ENCODE measurements at places on chromosomes 5 and 9.

- DNase-seq = no peak
Measured at GRCh38 chr9:14006386-14007187, 307.4 kb downstream of the NFIB start.

- DNase-seq = no peak
Measured at GRCh38 chr9:94971378-94972131, 245.1 kb downstream of the AOPEP start.

- DNase-seq = no peak
Measured at GRCh38 chr9:23447166-23447565, 378.9 kb downstream of the ELAVL2 start.

DNA sequence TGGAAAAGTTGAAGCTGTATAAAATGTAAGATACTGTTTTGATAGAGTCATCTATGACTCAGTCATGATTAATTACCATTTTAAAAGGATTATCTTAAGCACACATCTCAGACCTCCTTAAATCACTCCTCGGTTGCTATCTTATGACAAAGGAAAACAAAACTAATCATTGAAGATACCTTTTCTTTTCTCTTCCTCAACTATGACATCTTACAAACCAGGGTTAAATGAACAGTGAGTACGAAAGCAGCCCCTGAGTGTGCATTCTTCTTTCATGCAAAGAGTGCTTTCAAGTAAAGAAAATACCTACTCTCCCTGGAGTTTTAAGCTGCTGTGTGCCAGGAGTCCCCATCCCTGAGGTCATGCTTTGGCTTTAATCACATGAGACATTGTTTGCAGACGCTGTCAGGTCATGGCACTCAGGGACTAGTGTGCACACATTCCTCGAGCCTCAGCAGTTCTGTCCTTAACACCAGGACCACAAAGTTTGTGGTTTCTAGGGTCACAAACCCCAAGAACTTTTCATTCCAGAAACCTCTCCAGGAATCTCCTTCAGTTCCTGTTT, 86.7 kb upstream of the ICE1 start:
- no peak for DNase-seq

DNA sequence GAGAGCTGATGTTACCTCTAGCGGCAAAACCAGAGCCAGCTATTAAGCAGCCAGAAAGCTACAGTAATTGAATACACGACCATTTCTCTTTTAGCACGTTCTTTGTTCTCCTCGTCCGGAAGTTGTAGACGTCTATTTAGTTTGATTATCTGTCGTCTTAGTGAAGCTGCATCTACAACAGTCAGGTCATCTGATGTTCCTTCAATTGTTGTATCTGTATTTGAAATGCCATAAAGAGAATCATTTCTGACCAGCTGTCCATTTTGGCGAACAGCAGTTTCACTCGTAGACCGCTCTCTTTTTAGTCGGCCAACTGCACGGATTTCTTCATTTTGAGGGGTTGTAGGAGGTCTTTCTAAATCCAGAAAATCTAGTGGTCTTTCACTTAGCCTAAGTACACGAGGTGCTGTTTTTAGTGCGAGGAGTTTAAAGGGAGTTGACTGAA, 12.6 kb downstream of the PDE6A start:
- no peak for DNase-seq

DNA sequence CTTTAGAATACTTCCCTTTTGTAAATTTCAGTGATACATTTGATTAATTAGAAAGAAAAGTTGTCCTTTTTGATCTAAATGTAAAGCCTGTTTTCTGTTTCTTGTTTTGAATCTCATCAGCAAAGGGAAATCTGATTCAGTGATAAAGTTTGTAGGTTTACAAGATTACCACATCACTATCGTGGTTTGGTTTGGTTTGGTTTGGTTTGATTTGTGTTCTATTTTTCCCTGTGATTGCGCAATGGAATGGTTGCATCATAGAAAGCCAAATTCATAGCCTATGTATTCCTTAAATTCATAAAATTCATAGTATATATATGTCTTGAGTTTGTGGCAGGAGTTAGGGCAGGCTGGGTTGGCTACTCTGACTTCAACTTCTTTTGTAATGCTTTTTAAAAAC, 15.2 kb downstream of the SRFBP1 start:
- no peak for DNase-seq

DNA sequence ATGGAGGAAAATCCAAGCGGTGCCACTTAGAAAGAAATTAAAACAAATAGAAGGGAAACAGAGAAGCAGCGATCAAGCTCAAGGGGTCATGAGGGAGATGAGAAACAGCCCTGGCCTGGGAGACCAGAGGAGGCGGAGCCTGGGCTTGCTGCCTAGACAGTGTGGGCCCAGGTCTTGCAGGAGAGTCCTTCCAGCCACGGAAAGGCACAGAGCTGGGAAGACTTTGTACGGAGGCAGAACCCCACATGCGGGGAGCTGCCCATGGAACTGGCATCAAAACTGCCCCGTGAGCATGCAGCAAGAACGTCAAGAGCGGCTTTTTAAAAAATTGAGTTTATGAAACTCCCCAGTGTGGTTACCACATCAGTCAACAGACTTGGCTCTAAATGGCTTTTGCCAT, 119.4 kb downstream of the IRX1 start:
- DNase-seq = no peak

DNA sequence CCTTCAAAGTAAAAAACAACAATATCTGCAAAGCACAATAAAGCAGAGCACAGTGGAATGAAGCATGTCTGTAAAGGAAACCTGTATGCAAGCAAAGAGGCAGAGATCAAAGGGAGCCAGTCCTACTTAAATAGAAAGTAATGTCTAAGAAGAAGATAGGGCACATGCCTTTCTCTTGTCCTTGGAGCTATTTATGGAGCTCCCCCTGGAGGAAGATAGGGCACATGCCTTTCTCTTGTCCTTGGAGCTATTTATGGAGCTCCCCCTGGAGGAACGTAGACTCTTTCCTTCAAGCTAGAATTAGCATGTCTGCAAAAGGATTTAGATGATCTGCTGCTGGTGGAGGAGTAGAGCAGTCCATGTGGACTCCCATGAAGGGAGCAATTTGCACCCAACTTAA, 168.1 kb upstream of the RASEF start:
- DNase-seq = no peak

- DNase-seq = no peak
Measured at GRCh38 chr9:79284081-79284480, 287.7 kb upstream of the TLE4 start.

DNA sequence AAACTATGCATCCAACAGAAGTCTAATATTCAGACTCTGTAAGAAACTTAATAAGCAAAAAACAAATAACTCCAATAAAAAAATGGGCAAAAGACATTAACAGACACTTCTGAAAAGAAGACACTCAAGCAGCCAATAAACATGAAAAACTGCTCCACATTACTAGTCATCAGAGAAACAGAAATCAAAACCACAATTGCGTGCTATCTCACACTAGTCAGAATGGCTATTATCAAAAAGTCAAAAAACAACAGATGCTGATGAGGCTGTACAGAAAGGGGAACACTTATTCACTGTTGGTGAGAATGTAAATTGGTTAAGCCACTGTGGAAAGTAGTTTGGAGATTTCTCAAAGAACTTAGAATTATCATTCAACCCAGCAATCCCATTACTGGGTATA, 101.2 kb upstream of the TRIM32 start:
- DNase-seq = no peak

GRCh38 chr5:6712142-6712576, 1.1 kb upstream of the TENT4A start:
- DNase-seq = peak; percentile 49

DNA sequence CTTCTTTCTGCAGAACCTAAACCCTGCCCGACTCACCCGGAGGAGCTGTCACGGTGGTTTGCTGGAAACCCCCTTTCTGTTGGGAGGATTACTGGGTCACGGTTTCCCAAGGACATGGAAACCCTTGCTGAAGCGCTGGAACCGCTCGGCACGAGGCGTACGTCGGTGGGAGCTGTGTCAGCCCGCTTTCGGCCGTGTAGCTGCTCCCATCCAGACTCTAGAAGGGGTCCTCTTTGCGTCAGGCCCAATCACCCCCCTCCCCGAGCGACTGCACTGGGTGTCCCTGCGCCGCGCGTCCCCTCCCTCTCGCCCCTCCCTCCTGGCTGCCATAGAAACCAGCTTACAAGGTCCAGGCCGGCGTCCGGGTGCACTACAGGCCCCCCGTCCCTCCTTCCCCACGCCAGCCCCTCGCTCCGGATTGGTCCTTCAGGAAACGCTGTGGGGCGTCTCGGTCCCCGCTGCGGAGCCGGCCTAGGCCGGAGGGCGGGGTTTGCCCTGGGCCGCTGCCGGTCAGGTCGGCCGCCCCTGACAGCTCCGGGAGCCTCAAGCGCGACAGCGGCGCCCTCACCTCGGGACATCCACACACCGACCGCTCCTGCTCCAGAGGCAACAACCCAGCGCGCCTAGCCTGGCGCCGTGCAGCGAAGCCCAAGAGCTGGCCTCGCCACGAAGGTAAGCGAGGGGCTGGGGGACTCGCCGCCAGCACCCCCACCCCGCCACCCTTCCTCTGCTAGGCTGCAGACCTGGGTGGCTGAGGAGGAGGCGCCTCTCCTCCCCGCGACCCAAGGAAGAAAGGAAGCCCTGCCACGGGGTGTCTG, at the start of gene NIM1K:
TSS of gene NIM1K (plus strand) at position 486 of the 818 bp plus-strand sequence. CDS start 53,551 bp downstream, outside the sequence.
- DNase-seq = peak; percentile 74

- DNase-seq = no peak
Measured at GRCh38 chr9:130265431-130266235, at the start of gene HMCN2. Gene HMCN2, plus strand, starts transcription at chr9:130265760. Its CDS starts 119 bp downstream, at chr9:130265879.

DNA sequence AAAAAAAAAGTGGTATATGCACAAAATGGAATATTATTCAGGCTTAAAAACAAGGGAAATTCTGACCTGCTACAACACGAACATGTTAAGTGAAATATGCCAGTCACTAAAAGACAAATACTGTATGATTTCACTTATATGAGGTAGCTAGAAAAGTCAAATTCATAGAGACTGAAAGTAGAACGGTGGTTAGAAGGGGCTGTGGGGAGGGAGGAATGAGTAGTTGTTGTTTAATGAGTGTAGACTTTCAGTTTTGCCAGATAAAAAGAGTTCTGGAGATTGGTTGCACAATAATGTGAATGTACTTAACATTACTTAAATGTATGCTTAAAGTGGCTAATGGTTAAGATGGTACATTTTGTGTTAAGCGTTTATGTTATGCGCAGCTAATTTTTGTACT, 79.5 kb upstream of the IL12B start:
- no peak for DNase-seq

DNA sequence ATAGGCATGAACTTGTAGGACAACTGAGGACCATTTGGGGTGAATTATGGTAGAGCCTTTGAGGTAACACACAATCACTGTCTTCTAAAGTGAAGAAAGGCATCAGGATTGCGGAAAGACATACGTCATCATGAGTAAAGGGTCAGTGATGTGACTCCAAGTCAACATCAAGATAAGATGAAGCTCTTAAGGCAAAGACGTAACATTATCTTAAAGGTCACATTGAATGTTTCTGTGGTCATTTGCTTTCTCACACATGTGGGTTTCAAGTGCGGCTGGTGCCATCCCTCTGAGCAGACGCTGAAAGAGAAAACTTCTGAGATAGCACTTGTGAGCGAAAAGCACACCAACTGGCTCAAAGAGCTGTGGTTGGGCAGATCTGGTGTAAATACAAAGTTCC, 63.3 kb upstream of the GRAMD2B start:
- no peak for DNase-seq

DNA sequence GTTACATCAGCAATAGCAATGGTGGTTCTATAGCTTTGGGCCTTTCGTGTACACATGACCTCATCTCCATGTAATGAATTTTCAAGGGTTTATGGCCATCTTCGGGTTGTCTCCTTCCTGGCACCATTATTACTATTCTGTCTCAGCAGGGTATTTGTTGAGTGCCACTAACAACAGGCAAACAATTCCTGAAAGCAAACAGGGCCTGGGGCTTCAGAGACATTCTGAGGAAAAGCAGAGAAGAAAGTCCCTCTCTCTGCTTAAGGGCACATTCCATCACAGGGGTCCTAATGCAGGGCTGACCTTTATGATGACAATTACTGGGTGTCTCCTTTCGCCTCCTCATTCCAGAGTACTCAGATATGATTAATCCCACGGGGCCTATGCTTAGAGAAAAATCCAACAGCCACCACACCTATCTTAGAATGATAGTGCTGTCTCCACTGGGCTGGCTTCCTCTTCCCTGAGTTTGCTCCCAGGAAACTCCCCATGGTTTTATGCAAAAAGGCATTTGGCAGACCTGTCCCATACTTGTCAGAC, 540.2 kb upstream of the ZNF462 start:
- DNase-seq = no peak

GRCh38 chr5:140011297-140011802, 31.7 kb downstream of the NRG2 start:
- DNase-seq = no peak

DNA sequence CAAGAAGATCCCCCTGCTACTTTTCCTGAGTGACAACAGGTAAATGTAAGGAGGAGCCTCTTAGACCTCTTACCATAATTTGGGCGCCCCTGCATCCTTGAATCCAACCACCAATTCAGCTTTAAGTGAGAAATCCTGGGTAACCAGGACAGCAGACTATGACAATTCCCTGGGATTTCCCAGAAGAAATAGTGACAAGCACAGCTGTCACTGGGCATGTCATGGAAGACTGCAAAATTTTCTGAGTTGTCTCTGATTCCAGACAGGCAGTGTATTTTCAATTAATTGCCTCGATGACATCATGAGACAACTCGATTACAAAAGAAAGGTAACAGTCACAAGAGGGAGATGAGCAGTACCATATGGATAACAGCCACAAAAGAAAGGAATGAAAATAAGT, 256.9 kb downstream of the BNC2 start:
- no peak for DNase-seq

GRCh38 chr5:37055383-37055990, 178.9 kb downstream of the NIPBL start:
- no peak for DNase-seq

- no peak for DNase-seq
Measured at GRCh38 chr9:136312436-136312835, 8.5 kb upstream of the CCDC187 start.

DNA sequence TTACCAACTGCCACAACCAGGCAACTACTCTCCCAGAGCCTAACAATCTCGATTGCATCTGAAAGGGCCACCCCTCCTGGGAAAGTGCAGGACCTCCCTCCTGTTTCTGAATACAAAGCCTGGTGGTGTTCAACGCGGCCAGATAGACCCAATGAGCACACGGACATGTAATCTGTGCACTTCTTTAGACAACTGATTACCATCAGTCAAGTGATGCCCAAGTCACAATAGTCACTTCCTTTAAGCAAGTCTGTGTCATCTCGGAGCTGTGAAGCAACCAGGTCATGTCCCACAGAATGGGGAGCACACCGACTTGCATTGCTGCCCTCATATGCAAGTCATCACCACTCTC, 739 bp downstream of the C9orf72 start:
- DNase-seq = peak; percentile 74

GRCh38 chr5:179153921-179154345, 93.8 kb downstream of the ZNF354C start:
- DNase-seq = no peak

- DNase-seq = no peak
Measured at GRCh38 chr5:95216136-95216955, 68.5 kb downstream of the MCTP1 start.

DNA sequence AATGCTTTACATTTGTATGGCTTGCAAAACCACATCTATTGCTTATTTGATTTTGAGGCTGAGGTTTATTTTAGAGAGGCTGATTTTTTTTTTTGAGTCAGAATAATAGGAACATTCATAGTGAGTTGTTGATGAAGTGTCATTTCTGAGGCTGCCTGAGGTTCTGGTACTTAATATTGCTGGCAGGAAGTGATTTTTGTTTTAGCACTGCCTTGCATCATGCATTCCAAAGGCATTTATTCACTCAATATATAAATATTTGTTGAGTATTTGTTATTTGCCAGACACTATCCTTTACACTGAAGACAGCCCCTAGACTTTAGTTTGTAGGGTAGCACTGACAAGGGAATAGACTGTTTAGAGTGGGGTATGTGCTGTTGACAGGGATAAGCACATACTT, 2.7 kb downstream of the RNF20 start:
- DNase-seq = no peak

- DNase-seq = no peak
Measured at GRCh38 chr5:6181147-6181729, 197.1 kb downstream of the MED10 start.

Data from NCI-H1092 treated with DMSO at 0.1 percent for 48 hours (cell line).